ENCODE measurements at places on chromosomes 2 and 18.

DNA sequence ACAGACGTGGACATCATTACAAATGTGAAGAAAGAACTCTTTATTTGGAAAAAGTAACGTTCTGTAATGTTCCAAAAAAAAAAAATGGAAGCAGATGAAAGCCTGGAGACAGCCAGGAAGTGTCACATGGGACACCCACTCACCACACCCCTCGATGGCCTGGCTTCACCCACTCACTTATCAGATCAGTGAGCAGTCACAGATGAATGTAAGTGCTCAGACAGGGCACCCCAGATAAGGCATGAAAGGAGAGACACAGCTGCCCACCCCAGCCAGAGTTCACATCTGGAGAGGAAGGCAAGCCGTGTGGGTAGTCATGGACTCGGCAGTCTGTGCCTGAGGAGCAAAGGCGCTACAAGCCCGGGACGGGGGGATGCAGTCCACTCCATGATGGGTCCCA, 105.2 kb downstream of the SEPTIN10 start:
- no peak for DNase-seq

- DNase-seq: no peak
These were observed 71.6 kb upstream of the BCL2L11 start for GRCh38 chr2:111048856-111049768.

DNA sequence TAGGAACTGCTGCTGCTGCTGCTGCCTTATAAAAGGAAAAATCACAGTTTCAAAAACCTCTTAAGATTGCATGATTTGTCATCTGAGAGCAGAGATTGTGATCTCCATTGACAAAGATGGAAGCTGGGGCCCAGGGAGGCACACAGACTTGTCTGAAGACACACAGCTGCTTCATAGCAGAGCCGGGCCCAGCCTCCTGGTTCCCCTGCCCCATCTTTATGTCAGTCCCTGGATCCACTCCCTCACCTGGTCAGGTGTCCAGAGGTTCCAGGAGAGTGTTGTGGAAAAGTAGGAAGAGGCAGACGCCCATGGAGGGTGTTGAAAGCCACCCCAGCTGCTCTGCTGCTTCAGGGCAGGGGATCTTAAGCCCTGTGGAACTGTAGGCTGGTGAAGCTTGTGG, 20.0 kb downstream of the STEAP3 start:
- no peak for DNase-seq

DNA sequence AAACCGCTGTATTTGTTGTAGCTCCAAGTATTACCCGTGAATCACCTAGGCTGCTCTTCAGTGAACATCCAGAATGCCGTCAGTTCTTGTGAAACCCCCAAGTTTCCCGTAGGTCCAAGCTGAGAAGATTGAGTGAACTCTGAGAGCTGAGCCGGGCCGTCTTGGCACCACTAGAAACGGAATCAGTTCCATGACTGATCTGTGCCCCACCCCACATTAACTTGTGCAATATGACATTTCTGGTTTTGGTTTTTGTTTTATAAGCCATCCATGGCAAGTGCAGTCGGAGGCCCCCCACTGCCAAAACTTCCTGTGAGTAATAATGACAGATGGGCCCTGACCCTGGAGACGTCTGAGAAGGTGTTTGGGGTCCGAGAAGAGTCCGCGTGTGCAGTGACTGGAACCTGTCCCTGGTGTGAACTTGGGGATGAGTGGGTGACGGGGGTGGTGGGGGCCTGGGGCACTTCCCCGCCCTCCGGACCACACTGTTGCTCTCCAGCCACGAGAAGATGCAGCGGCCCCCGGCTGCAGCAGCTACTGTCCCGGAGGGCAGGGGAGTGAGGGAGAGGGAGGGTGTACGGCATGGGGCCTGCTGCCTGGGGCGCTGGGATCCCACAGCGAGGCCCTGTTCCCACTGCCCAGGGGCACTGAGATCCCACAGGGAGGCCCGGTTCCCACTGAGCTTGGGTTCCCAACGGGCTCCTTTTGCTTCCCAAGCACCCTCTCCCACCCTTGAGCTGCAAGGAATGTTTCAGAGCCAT, 26.5 kb downstream of the NFATC1 start:
- DNase-seq: no peak

- no peak for DNase-seq
These were observed 4.5 kb downstream of the RHOB start for GRCh38 chr2:20451341-20451740.

DNA sequence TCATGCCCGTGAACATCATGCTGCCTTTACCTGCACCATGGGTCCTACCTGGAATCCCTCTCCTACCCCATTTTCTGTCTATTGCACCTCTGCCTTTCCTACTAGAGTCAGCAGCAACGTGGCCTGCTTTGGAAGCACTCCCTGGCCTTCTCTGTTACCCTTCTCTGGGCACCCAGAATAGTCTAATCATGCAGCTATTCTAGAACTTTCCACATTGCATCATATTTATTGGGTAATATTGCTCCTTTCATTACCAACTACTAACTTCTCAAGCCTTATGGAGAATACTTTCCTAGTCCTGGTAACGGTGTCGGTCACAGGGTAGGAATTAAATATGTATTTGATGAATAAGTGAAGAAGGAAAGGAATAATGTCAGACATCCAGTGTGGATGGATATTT, 33.3 kb upstream of the CREG2 start:
- DNase-seq: no peak

GRCh38 chr2:24179683-24180082, 4.8 kb downstream of the FAM228A start:
- DNase-seq: no peak
